Endothelial cell (in vitro differentiated cells): ENCODE measurements at places on chromosomes 12 and 14. TPM values are rescaled to one million over a fixed set of nuclear protein-coding genes. Genes with fewer than 3 reads are reported as not detected.
A peak's percentile ranks its signal among the peaks of the same experiment; 100 is the strongest.

GRCh38 chr12:79448816-79449215 is 241.9 kb downstream of the PAWR start:
- no peaks in the 10 kb centered on the region for H3K36me3 ChIP-seq
- H3K27me3 ChIP-seq = peaks cover 1% of the 10 kb centered on the region
- H3K4me3 ChIP-seq = no peak overlapping the region
- peaks cover 6% of the 10 kb centered on the region for H3K4me1 ChIP-seq
- no peak for DNase-seq
- no peak overlapping the region for H3K27ac ChIP-seq

The DDN gene
- 0.10 TPM for total RNA-seq

DNA sequence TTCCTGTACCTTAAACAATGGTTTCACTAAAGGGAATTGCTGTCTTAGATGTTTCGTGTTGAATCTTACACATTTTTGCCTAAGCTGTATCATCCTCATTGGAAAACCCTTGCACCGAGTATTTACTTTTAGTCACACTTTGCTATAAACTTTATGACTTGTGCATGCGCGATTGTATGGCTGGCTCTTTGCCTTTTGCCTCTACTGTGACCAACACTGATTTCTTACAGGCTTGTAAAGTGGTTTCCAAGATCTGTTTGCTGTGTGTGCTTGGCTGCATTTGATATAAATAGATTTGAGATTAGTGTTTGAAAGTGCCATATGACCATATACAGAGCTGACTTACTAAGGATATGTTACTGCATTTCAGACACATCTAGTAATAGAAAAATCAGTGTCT is 40.5 kb downstream of the RASSF3 start:
- H3K27me3 ChIP-seq = peaks cover 2% of the 10 kb centered on the region
- no peak overlapping the region for H3K27ac ChIP-seq
- H3K4me3 ChIP-seq = no peak overlapping the region
- H3K4me1 ChIP-seq = peaks cover 33% of the 10 kb centered on the region

The SDSL gene
- 1.3 TPM for total RNA-seq

GRCh38 chr12:51442324-51442723 is 17.7 kb downstream of the SLC4A8 start:
- H3K4me1 ChIP-seq = peaks cover 4% of the 10 kb centered on the region
- H3K27ac ChIP-seq = no peak overlapping the region
- no peak overlapping the region for H3K4me3 ChIP-seq
- H3K27me3 ChIP-seq = no peaks in the 10 kb centered on the region

DNA sequence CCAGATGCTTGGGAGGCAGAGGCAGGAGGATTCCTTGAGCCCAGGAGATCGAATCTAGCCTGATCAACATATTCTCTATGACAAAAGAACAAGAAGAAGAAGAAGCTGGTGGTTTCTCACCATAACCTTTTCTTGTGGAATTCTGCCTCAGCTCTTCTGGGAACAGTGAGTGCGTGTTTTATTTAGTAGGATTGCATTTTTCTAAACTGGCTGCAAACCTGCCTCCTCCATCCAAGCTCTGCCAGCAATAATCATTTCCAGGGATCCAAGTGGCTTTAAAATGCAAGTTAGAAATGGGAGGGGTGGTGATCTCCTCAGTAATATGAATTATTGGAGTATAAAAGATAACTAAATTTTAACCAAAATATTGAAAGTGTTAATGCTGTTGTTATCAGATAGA is 46.1 kb upstream of the MMP17 start:
- H3K4me3 ChIP-seq = no peak overlapping the region
- peaks cover 28% of the 10 kb centered on the region for H3K36me3 ChIP-seq
- no peaks in the 10 kb centered on the region for H3K27me3 ChIP-seq
- H3K27ac ChIP-seq = no peak overlapping the region

GRCh38 chr12:11651785-11652184 is 2.3 kb downstream of the ETV6 start:
- peak overlapping the region; percentile 83 for H3K27ac ChIP-seq
- peak overlapping the region; percentile 98 for H3K4me3 ChIP-seq
- H3K4me1 ChIP-seq = peaks cover 61% of the 10 kb centered on the region
- H3K36me3 ChIP-seq = peaks cover 16% of the 10 kb centered on the region
- peaks cover 10% of the 10 kb centered on the region for H3K27me3 ChIP-seq

DNA sequence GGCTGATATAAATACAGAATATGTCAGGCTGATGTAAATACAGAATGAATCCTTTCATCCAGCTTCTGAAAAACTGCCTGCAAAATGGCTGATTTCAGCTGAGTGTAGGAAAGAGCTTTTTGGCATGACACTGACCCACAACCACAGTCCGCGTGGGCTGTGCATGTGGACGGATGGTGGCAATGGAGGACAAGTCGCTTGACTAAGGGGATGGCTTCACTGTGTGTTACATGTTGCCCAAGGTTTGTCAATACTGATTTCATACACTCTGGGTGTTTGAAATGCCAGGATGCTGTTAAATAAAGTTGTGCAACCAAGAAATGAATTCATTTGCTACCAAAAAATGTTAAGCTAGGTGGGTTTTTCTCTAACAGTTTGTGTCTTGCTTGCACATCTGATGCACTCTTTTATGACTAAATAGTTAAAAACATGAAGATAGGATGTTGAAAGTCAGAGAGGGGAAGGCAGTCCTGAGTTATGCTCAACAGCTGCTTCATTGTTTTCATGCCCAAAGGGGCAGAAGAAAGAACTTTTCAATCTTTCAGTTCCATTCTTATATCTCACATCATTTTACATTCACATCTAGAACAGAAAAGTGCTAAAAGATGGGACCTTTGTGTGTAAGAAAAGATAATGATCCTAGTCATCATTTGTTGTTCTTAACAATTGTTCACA is 36.5 kb upstream of the OVCH1 start:
- H3K4me3 ChIP-seq = no peak overlapping the region
- H3K4me1 ChIP-seq = no peaks in the 10 kb centered on the region
- H3K27ac ChIP-seq = no peak overlapping the region
- no peak for DNase-seq
- H3K36me3 ChIP-seq = no peaks in the 10 kb centered on the region

The FGF23 gene
- total RNA-seq = not detected

DNA sequence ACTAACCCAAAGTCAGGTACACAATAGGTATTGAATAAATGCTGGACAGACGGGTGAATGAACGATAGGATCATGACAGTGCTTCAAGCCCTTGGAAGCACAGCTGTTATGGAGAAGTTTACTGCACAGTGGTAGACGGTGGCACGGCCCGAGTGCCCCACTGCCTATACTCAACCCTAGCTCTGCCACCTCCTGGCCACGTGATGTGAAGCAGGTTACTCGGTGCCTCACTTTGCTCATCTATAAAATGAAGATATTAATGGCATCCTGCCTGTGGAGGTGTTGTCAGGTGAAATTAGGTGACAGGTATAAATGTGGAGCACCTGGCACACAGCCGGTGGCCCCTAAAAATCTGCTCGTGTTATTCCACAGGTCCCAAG is 5.8 kb downstream of the ASB2 start:
- no peak overlapping the region for H3K27ac ChIP-seq
- DNase-seq = no peak
- H3K27me3 ChIP-seq = peaks cover 3% of the 10 kb centered on the region
- no peaks in the 10 kb centered on the region for H3K4me1 ChIP-seq
- H3K4me3 ChIP-seq = no peak overlapping the region

DNA sequence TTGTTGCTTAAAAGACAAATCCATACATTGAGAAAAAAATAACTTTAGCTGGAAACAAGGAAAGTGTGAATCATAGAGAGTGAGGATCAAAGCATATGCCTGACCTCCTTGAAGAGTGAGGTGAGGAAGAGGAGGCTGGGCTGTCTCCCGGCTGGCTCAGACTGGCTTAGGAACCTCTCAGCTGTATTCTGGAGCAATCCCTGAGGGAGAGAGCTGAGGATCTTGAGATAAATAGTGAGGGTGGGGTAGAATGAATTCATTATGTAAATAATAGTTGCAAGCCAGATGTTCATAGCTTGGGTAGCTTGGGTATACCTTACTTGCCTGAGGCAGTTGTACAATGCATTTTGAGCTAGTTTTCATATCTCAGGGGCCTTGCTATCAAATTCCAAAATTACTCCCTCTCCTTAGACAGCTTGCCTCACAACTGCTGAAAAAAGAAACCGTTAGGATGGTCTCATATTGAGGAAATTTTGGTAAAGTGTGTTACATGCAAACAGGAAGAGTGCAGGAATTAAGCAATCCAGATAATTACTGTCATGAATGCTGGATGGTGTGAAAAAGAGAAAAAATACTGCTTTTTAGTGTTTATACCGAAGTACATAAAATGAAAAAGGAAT is 30.5 kb upstream of the SLC15A5 start:
- peaks cover 8% of the 10 kb centered on the region for H3K36me3 ChIP-seq
- H3K27me3 ChIP-seq = no peaks in the 10 kb centered on the region
- H3K4me1 ChIP-seq = no peaks in the 10 kb centered on the region
- no peak overlapping the region for H3K27ac ChIP-seq
- no peak for DNase-seq
- H3K4me3 ChIP-seq = no peak overlapping the region

- H3K4me1 ChIP-seq = peaks cover 4% of the 10 kb centered on the region
- H3K4me3 ChIP-seq = no peak overlapping the region
- no peak overlapping the region for H3K27ac ChIP-seq
- no peak for DNase-seq
These were observed 46.8 kb downstream of the ACACB start for GRCh38 chr12:109163167-109163566.

The SLC38A2 gene
- total RNA-seq = 249 TPM

GRCh38 chr12:19946550-19946949 is 421.8 kb upstream of the PDE3A start:
- DNase-seq = no peak
- peaks cover 1% of the 10 kb centered on the region for H3K4me1 ChIP-seq
- H3K27me3 ChIP-seq = no peaks in the 10 kb centered on the region
- no peaks in the 10 kb centered on the region for H3K36me3 ChIP-seq
- no peak overlapping the region for H3K4me3 ChIP-seq
- H3K27ac ChIP-seq = no peak overlapping the region

The SYNDIG1L gene
- total RNA-seq = 1.1 TPM

GRCh38 chr12:108819920-108820706 is 37.3 kb downstream of the SSH1 start:
- peaks cover 47% of the 10 kb centered on the region for H3K36me3 ChIP-seq
- no peak for DNase-seq
- H3K4me3 ChIP-seq = peak overlapping the region; percentile 29
- H3K4me1 ChIP-seq = peaks cover 45% of the 10 kb centered on the region
- peaks cover 7% of the 10 kb centered on the region for H3K27me3 ChIP-seq
- H3K27ac ChIP-seq = peak overlapping the region; percentile 19

DNA sequence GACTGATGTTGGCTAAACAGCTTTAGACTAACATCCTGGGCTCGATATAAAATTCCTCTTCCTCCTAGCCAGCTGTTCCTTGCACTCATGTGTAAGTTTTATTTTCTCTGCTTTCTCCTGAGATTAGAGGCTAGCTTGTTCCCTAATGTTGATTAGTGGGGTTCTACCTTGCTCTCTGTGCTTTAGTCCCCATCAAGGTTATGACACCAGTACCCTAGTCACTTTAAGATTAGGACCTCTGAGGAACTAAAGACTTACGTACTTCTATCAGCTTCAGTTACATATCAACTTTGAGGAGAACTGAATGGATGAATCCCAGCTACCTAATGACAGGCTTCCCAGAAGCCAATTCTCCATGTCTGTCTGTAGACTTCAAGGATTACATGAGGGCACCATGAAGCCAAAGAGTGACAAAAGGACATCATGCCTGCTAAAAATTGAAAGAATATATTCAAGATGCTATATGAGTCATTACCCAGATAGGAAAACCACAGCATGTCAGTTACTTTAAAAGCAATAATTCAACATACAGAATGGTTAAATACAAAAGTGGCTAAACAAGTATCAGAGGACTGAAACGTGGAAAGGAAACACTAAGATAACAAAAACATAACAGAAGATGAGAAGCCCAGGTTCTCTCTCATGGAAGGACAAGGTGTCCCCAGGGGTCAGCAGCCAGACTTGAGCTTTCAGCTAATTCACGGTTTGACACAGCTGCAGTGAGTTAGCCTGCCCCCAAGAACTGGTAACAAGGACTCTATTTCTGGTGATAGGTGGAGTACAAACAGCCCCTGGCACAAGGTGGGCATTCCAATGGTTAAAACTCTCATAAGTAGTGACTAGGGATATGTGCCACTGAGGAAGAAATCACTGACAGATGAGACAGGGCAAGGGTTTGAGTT is 20.4 kb downstream of the ADAM20 start:
- H3K4me1 ChIP-seq = no peaks in the 10 kb centered on the region
- H3K36me3 ChIP-seq = peaks cover 11% of the 10 kb centered on the region
- no peak for DNase-seq

DNA sequence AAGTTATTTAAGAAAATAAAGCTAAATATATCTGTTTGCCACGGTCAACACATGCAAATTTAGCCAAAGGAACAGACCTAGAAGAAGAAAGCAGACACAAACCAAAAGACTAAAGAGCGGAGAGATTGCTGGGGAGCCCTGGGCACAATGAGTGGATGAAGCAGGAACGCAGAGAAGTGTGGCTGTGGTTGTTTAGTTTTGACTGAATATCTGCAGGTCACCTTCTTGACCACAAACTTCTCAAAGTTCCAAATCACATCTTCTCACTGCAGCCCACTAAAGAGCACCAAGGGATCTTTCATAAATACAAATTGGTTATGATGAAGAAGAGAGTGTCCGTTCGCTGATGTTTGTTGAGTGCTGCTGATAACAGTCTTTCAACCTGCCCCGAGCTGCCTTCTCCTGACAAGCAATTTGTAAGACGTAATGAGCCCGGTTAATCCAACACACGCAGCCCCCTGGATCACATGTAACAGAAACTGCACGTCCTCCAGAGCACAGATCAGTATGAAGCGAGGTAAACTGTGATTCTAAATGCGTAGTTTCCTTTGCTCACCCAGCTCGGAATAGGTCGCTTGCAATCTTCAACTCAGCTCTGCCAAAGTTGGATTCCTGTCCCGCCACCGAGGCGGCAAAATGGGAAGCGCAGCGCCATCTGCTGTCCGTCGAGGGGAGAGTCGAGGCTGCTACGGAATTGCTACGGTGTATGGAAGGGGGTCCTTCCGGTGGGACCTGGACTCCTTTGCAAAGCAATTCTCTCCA is 120.8 kb downstream of the GXYLT1 start:
- peaks cover 3% of the 10 kb centered on the region for H3K27me3 ChIP-seq
- no peaks in the 10 kb centered on the region for H3K36me3 ChIP-seq
- DNase-seq = peak; percentile 92
- no peak overlapping the region for H3K27ac ChIP-seq
- no peak overlapping the region for H3K4me3 ChIP-seq

The CCDC175 gene
- total RNA-seq = not detected

The CLEC4D gene
- 0.31 TPM for total RNA-seq

DNA sequence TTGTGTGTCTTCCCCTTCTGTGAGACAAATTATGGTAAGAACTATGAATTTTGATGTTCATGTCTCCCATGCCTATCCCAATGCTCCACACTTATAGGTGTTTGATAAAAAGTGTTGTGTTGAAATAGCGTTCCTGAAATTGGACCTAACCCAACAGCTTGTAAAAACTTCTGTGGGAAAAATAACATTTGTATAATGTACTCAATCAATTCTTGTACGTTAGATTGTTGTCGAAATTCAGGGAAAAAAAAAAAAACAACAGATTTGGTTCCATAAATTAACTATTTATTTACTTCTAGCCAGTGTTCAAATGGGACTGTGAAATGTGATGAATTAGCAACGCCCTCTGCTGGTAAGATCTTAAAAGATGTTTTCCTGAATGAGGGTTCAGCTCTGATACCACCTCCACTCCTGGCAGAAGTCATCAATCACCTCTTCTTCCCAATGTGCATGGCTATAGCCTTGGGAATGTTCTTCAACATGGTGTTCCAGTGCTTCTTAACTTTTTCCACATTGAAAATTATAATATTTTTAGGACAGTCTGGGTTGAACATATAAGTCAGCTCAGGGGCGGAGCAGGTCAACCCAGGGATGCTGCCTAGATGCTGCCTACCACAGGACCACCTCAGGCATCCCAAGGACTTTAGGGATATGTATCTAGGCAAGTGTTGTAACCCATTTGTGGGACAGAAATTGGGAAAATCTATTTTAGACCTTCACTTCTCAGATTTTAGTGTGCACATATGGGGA is 170.6 kb downstream of the OTOGL start:
- no peaks in the 10 kb centered on the region for H3K4me1 ChIP-seq
- H3K27ac ChIP-seq = no peak overlapping the region
- peaks cover 1% of the 10 kb centered on the region for H3K27me3 ChIP-seq
- no peak overlapping the region for H3K4me3 ChIP-seq
- DNase-seq = peak; percentile 15

The OR9K2 gene
- total RNA-seq = not detected
